PC-9 (cell line): ENCODE measurements at places on chromosomes 13 and 19. TPM values are rescaled to one million over a fixed set of nuclear protein-coding genes. Genes with fewer than 3 reads are reported as not detected.

GRCh38 chr13:104460554-104460953, 1394.3 kb upstream of the SLC10A2 start:
- H3K27ac ChIP-seq: no peak overlapping the region
- no peak overlapping the region for H3K4me3 ChIP-seq
- DNase-seq: no peak
- H3K4me1 ChIP-seq: peaks cover 7% of the 10 kb centered on the region
- no peaks in the 10 kb centered on the region for H3K27me3 ChIP-seq
- H3K36me3 ChIP-seq: no peaks in the 10 kb centered on the region

DNA sequence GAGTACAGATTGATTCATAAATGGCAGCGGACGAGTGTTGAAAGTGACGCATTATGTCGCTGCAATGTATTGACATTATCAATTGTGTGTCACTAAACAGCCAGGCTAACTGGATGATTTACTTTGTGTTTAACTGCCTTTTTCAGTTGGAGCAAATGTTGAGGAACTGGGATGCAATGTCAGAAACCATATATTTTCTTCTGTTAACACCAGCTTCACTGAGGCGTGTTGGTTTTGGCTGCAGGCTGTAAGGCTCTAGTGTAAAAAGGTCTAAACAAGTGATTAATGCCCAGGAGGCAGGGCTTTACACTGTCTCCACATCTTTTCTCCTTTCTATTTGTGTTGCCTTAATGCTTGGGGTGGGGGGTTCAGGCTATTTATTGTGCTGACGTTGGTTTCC, 80.1 kb downstream of the GGACT start:
- no peak overlapping the region for H3K4me3 ChIP-seq
- H3K27ac ChIP-seq: no peak overlapping the region
- no peaks in the 10 kb centered on the region for H3K27me3 ChIP-seq
- H3K36me3 ChIP-seq: no peaks in the 10 kb centered on the region

GRCh38 chr19:58218899-58219298, 9.8 kb upstream of the ZNF544 start:
- no peaks in the 10 kb centered on the region for H3K27me3 ChIP-seq
- H3K36me3 ChIP-seq: peaks cover under 1% of the 10 kb centered on the region; the same call in 1 of the 2 replicates
- H3K4me3 ChIP-seq: no peak overlapping the region
- DNase-seq: peak; percentile 29

- no peaks in the 10 kb centered on the region for H3K36me3 ChIP-seq
- DNase-seq: no peak
- peaks cover 44% of the 10 kb centered on the region for H3K27me3 ChIP-seq
- H3K27ac ChIP-seq: no peak overlapping the region
Observed at GRCh38 chr19:51508059-51508733, 6.6 kb upstream of the SIGLEC12 start.

GRCh38 chr13:110873639-110874507, 41.0 kb downstream of the ANKRD10 start:
- no peaks in the 10 kb centered on the region for H3K36me3 ChIP-seq
- H3K27me3 ChIP-seq: no peaks in the 10 kb centered on the region
- no peak overlapping the region for H3K27ac ChIP-seq
- H3K4me1 ChIP-seq: peaks cover 25% of the 10 kb centered on the region
- DNase-seq: no peak

DNA sequence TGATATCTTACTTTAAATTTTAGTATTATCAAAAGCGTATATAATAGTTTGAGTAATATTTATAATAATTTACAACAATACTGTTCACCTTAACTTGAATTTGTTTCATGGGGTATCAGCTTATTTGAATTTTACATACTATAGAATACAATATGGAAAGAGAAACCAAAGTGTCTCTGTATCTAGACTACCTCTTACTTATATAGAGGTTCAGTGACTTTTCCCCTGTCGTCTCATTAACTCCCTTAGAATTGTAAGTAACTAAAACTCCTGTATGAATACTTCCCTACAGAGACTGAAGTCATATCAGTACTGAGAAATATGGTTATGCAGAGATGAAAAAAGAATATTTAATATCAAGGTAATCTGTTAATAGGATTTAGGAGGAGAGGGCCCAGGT, 26.8 kb downstream of the COG6 start:
- H3K4me1 ChIP-seq: no peaks in the 10 kb centered on the region
- H3K27ac ChIP-seq: no peak overlapping the region
- no peak for DNase-seq
- peaks cover 3% of the 10 kb centered on the region; the same call in 1 of the 2 replicates for H3K36me3 ChIP-seq
- no peak overlapping the region for H3K4me3 ChIP-seq

DNA sequence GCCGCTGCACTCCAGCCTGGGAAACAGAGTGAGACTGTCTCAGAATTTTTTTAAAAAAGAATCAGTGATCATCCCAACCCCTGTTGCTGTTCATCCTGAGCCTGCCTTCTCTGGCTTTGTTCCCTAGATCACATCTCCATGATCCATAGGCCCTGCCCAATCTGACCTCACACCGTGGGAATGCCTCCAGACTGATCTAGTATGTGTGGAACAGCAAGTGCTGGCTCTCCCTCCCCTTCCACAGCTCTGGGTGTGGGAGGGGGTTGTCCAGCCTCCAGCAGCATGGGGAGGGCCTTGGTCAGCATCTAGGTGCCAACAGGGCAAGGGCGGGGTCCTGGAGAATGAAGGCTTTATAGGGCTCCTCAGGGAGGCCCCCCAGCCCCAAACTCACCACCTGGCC, at the start of gene KLK2:
Gene KLK2 (plus strand): TSS at position 384 of the 400 bp plus-strand sequence. CDS start 35 bp downstream, outside the sequence.
- no peak within 1 kb of the TSS for H3K4me3 ChIP-seq
- no peak within 1 kb of the TSS for H3K27ac ChIP-seq
- H3K27me3 ChIP-seq: peaks cover 93% of the 10 kb centered on the region
- no peaks in the 10 kb centered on the region for H3K4me1 ChIP-seq
- no peaks in the 10 kb centered on the region for H3K36me3 ChIP-seq

DNA sequence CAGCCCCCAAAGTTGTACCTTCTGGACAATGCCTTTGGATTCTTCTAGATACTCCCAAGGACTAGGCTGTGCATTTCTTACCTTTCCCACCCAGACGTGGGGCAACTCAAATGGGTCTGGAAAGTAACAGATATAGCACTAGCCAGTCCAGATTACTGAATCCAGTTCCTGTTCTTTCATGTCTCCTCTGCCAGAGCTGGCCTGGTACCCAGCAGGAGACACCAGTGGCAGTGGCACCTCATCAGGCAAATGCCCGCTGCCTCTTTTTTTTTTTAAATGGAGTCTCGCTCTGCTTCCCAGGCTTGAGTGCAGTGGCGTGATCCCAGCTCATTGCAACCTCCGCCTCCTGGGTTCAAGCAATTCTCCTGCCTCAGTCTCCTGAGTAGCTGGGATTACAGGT, 43.2 kb downstream of the N4BP2L2 start:
- H3K4me3 ChIP-seq: no peak overlapping the region
- no peaks in the 10 kb centered on the region for H3K36me3 ChIP-seq
- DNase-seq: no peak
- H3K27ac ChIP-seq: no peak overlapping the region

GRCh38 chr13:42498521-42498920, 75.4 kb upstream of the TNFSF11 start:
- no peak overlapping the region for H3K27ac ChIP-seq
- H3K36me3 ChIP-seq: no peaks in the 10 kb centered on the region
- H3K4me3 ChIP-seq: no peak overlapping the region
- H3K4me1 ChIP-seq: peaks cover 14% of the 10 kb centered on the region

DNA sequence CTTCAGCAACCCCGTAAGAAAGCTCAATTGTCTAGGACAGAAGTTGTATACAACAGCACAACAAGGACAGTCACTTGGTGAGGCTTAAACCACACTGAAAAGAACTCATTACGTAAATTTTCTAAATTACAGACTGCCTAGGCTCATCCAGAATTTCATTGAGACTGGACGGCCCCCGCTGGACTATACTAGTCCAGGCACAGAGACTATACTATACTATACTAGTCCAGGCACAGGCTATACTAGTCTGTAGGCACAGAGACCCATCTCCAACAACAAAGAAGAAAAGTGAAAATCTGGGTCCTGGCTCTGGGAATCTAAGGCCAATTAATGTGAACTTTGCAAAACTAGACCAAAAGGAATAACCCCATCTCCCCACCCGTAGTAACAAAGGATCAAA, 700 bp downstream of the ZNF816 start:
- DNase-seq: no peak
- H3K4me1 ChIP-seq: peaks cover 15% of the 10 kb centered on the region
- H3K4me3 ChIP-seq: peak overlapping the region; percentile 83
- peak overlapping the region; percentile 32; the same call in 1 of the 2 replicates for H3K27ac ChIP-seq
- H3K27me3 ChIP-seq: no peaks in the 10 kb centered on the region
- peaks cover 20% of the 10 kb centered on the region for H3K36me3 ChIP-seq

The NEK3 gene
- 1.6 and 3.7 TPM in 2 replicates for total RNA-seq

The ZNF738 gene
- total RNA-seq: 11.9 and 14.0 TPM in 2 replicates

The CILP2 gene
- 1.1 and 2.5 TPM in 2 replicates for total RNA-seq

The DACT3 gene
- total RNA-seq: 0.13 TPM in 1 of 2 replicates, not detected in the other

The MUC16 gene
- 75.0 and 85.0 TPM in 2 replicates for total RNA-seq

The GGN gene
- 1.0 and 2.1 TPM in 2 replicates for total RNA-seq
